Regular cardiac myocyte (primary cell): ENCODE measurements at places on chromosomes 12 and 14. TPM values are rescaled to one million over a fixed set of nuclear protein-coding genes. Genes with fewer than 3 reads are reported as not detected.

Gene OTX2
- total RNA-seq, result not detected in 2 replicates

Gene TPPP2
- not detected in 2 replicates for total RNA-seq

Gene SRSF9
- total RNA-seq, result 167 and 251 TPM in 2 replicates

Gene RIMKLB
- 31.8 and 36.6 TPM in 2 replicates for total RNA-seq

Gene LIMA1
- 113 and 140 TPM in 2 replicates for total RNA-seq

Gene SLC38A6
- total RNA-seq, result 27.2 and 61.2 TPM in 2 replicates

Gene CCDC177
- under 0.01 TPM in 2 replicates for total RNA-seq
